ENCODE measurements at places on chromosomes 6 and 20.

DNA sequence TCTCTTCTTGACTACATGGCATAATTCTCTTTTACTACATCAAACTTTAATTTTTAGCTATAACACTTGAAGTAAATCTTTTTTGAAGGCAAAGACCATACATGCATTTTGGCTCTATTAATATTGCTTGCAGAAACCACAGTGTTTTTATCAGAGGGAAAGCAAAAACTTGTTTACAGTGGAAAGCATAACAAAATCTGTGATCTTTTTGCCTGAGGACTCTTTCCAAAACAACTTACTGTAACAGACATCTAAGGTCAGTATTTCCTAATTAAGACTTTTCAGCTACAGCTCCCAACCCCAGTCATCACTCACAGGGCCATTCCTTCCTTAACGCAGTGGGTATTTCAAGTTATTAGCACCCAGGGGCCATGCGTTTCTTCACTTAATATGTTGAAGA, 274.7 kb downstream of the CDKAL1 start:
- no peak for DNase-seq

DNA sequence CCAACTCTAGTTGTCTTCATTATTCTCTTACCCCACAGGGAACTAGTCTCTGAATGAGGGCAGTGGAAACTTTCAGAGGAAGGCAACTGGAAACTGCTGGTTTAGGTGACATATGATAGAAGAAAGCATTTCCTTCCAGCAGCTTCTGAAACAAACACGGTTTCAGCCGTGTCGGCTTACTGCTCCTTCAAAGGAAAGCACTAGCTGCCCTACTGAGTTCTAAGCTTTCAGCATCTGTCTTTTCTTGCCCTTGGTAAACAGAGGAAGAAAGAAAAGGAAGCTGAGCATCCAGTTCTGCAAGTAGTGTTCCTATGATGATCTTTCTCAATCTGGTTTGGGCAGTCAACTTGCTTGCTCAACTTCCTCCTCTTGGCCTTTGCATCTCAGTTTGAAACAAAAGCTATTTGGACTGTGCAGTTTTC, 117.5 kb upstream of the CEP85L start:
- DNase-seq = no peak

DNA sequence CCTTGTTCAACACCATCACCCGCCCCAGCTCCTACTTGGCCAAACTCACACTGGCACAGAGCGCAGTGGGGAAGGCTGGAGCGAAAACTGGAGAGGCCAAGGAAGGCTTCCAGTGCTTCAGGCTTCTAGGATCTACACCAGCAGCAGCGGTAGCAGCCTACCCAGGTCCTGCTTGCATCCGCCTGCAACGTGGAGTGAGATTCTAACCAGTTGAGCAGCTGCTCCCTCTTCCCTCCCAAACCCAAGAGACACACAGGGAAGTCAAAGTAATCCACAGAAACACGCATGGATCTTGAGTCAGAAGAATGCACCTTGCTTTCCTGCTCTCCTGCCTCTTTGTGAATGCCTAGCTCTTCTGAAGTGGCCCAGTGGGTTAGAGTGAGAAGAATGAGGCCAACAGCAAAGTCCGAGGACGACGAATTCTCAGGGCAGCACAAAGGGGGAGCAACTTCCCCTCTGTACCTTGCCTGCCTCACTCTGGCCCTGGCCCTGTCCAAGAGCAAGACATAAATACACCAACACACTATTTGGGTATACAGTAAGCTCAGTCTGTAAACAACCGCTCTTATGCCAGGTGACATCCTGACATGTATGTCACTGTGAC, 95.9 kb upstream of the FOXQ1 start:
- DNase-seq = no peak

DNA sequence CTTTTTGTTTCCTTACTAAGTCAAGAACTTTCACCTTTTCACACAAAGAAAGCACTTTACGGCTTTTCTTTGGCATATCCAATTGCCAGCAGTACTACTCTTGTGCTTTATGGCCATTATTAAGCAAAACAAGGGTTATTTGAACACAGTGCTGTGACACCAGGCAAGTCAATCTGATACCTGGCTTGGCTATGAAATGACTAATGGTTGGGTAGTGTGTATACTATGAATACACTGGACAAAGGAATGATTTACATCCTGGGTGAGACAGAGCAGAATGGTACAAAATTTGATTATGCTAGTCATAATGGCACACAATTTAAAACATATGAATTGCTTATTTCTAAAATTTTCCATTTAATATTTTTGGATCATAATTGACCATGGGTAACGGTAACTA, 22.1 kb upstream of the ADGRF1 start:
- DNase-seq = no peak

GRCh38 chr6:123925350-123925749, 121.7 kb downstream of the NKAIN2 start:
- no peak for DNase-seq

- DNase-seq = no peak
These were observed 39.0 kb upstream of the BEND3 start for GRCh38 chr6:107154131-107154800.

- no peak for DNase-seq
These were observed 30.5 kb upstream of the XRN2 start for GRCh38 chr20:21272679-21273078.

GRCh38 chr20:48774696-48775095, 53.1 kb downstream of the PREX1 start:
- no peak for DNase-seq
